ENCODE measurements at places on chromosomes 12 and 14.

DNA sequence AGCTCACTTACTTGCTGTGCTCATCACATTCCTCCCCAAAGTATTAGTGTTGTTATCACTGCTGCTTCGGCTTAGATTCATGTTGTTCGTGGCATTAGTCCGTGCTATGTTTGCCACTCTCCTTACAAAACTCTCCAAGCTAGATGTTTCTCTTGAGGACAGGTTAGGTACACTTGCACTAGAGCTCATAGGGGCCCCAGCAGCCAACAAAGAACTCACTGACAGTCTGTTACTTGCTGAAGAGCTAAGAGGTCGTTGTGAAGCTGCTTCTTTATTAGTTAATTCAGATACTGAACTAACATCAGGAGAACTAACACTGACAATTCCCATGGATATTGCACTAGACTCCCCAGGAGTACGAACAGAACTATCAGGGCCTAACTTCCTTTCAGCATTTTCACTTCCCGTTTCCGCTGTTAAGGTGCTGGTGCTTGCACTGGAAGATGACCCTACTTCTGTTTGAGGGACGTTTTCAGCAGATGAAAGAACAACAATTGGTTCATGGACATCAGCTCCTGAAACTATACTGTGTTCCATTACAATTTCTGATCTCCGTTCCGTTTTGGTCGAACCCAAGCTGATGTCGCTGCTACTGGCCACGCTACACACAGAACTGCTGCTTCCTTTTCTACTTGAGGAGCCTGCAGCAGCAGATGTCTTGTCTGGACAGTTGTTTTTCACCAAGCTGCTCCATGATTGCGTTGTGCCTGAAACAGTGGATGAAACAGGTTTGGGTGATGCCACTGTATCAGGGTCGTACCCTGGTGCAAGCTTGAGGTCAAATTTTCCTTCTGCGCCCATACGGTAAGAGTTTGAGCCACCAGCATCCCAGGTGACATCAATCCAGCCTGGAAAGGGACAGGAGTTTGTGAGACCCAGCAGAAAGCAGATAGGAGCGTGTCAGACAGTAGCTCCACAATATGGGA, 78.7 kb downstream of the HECTD1 start:
- no peaks in the 10 kb centered on the region for H3K27me3 ChIP-seq
- no peak for DNase-seq
- H3K27ac ChIP-seq: no peak overlapping the region
- no peaks in the 10 kb centered on the region for H3K4me1 ChIP-seq
- peaks cover 47% of the 10 kb centered on the region for H3K36me3 ChIP-seq

- no peaks in the 10 kb centered on the region for H3K36me3 ChIP-seq
- no peaks in the 10 kb centered on the region for H3K27me3 ChIP-seq
- H3K4me1 ChIP-seq: peaks cover 35% of the 10 kb centered on the region
- no peak overlapping the region for H3K4me3 ChIP-seq
- H3K27ac ChIP-seq: no peak overlapping the region
- no peak for DNase-seq
Observed at GRCh38 chr14:33674927-33675326, 275.9 kb downstream of the EGLN3 start.

GRCh38 chr12:6546016-6546415, 9.8 kb downstream of the IFFO1 start:
- H3K36me3 ChIP-seq: no peaks in the 10 kb centered on the region
- H3K4me3 ChIP-seq: no peak overlapping the region
- peaks cover 19% of the 10 kb centered on the region for H3K4me1 ChIP-seq

- no peak overlapping the region for H3K4me3 ChIP-seq
- H3K4me1 ChIP-seq: no peaks in the 10 kb centered on the region
- no peak overlapping the region for H3K27ac ChIP-seq
- H3K36me3 ChIP-seq: no peaks in the 10 kb centered on the region
Observed at GRCh38 chr12:64706857-64707256, 52.3 kb downstream of the GNS start.

GRCh38 chr12:71636704-71637115, 26.9 kb downstream of the ZFC3H1 start:
- H3K4me3 ChIP-seq: no peak overlapping the region
- peak; percentile 84 for DNase-seq
- H3K27ac ChIP-seq: no peak overlapping the region

DNA sequence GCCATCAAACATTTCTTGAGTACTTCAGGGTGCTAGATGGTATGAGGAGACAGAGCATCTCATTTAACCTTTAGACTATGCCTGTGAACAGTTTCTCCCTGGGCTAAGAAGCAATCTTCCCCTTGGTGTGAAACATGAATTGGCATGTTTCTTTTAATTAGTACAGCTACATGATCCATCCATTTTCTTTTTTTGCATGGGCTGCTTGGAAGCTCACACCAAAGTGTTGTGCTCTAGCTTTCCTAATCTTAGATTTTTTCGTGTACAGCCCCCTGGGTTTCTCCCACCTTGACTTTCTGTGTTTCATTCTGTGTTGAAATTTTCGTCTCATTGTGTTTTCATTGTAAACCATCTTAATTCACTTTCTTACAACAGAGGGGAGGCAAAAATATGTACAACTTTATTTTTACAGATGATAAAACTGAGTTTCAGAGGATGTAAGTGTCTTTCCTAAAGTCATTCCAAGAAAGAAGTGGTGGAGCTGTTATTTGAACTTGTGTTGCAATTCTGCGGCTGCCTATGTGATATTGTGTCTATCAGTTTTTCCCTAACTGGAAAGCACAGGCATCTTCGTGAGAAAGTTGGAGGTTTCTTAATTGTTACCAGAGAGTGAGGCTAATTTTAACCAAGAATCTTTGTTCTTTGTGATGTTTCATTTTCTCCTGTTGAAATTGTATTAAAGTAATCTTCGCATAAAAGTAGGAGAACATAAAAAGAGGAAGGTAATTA, 64.5 kb downstream of the DAAM1 start:
- H3K4me1 ChIP-seq: peaks cover 16% of the 10 kb centered on the region
- DNase-seq: no peak
- no peak overlapping the region for H3K4me3 ChIP-seq
- no peak overlapping the region for H3K27ac ChIP-seq
